Osteoblast (primary cell): ENCODE measurements at places on chromosomes 3 and 15.

- DNase-seq: no peak
Measured at GRCh38 chr3:183117056-183117455, 17.8 kb upstream of the MCCC1 start.

- DNase-seq: no peak
Measured at GRCh38 chr3:105765308-105765639, 103.5 kb downstream of the CBLB start.

DNA sequence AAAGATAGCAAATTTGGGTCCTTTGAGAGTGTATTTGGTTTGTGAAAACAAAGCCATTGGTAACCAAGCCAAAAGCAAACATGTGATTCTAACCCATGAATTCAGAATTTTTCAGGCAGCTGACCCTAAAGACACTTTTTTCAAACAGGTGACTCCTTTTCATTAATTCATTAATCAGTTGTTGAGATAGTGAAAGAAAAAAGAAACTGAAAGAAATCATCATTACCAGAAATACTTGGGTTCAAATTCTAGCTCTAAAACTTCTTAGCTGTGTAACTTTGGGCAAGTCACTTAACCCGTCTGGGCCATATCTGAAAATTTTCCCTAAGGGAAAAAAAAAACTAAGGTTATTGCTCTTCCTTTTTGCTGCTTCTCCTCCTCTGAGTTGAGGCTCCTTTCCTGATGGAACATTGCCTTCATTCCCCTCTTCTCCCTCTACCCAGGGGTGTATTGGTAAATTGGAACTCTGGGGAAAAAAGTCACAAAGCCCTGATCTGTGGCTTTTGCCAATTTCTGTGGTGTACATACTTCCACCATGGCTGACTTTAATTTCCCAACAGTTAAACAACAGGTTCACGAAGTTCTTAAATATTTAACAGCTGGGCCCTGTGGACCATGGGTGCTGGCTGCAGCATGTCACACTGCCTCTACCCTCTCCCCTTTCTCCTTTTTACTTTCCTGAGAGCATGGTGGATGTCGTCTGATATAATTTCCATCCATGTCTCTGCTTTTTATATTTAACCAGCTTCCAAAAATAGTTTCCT is 120.3 kb downstream of the ASB7 start:
- peak; percentile 76 for DNase-seq

GRCh38 chr3:25663869-25664811 is 567 bp downstream of the TOP2B start:
- peak; percentile 80 for DNase-seq

- DNase-seq: no peak
Measured at GRCh38 chr15:65579762-65580161, 31.2 kb downstream of the INTS14 start.
